ENCODE measurements at places on chromosomes 3 and 15.

DNA sequence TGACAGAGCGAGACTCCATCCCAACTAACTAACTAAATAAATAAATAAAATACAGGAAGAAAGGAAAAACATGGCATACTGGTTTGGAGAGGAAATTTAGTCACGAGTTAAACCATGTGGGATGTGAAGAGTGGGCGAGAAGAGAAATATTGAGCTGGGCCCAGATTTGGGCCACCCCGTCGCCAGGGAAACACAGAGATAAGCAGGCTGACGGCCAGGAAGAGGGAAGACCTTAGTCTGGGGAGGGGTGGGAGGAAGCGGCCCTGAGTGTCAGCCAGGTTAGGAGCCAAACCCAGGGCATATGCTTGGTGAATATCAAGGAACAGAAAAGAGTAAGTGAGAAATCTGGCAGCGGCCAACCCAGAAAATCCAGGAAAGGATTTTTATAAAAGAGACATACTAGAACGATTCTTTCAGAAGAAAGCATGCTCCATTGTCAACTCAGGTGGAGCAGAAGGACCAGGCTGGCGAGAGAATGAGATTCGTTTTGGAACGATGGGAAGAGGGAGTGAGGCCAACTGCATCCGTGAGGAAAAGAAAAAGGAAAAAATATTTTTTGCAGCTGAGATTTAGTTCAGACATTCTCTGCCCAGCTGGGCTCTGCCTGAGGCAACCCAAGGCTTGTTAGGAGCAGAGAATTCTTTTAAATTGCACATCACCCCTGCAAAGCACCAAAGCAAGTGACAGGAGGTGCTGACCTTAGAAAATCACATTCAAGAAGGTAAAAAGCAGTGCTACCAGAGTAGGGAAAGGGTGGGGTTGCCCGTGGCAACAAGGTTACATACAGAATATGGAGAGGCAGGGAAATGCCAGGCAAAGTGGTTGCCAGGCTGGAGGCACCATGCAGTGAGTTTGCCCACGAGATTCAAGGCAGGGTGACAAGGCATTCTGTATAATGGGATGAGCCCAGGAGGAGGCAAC is 59.3 kb upstream of the RAD18 start:
- no peak for DNase-seq

DNA sequence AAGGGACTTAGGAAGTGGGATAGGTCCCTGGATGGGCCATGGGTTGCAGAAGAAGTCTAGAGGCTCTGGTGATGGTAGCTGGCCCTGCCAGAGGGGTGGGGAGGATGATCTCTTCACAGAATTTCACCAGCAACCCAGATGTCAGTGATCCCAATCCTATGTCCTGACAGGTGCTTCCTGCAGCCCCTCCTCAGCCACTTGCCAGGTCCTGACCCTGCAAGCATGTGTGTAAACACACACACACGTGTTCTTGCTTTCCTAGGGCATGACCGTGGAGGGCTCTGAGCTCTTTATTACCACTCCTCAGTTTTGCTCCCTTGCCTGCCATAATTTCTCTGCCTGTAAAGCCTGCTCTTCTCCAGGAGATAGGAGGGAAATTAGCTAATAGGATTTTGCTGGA is 12.5 kb downstream of the TEX264 start:
- no peak for DNase-seq

DNA sequence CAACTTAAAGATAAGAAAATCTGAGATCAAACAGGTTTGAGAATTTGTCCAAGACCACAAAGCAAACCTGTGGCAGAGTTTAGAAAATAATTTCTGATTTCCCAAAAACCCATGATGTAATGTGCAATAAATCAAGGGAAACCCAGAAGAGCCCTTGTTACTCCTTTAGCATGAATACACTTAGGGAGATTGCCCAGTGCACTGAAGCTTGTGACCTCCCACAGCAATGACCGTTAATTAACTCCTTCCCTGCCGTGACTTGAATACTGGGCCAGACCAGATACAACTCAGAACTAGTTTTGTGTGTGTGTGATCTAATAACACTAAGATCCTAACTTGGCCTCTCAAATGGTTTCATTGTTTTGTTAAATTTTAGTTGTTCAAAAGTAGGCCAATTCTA is 2.5 kb downstream of the PRKAR2A start:
- DNase-seq = no peak

- no peak for DNase-seq
These were observed 26.8 kb downstream of the KLHDC8B start for GRCh38 chr3:49198161-49198560.

DNA sequence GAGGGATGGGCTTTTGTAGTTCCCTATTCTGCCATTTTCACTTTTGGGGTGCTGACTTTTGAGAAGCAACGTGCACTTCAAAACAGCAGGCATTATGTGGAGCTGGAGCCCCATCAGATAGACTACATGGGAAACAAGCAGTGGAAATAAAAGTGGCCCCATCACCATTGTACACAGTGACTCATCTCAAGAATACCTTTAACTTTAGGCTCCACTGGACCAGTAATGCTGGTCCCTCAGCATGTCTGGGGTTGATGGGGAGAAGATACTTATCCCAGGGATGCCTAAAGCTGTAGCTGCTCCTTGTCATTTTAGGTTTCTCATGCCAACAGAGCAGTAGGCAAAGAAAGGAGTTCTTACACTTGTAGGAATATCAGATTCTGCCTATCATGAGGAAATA is 45.0 kb downstream of the LSM3 start:
- DNase-seq = no peak

DNA sequence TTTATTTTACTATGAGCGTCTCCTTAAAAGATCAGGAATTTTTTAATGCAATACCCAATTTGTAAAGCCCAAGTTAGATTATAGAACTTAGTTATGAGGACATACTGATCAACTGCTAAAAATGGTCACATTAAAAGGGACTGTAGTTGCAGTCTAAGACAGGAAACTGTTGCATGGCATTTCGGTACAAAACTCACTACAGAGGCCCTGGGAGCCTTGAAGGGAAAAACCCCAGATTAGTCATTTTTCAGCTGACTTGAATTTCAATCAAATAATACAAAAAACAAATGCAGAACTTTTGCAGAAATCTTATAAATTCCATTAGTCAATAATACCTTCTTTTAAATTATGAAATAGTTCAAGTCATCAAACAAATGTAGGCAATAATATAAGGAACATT is 6.9 kb upstream of the PTX3 start:
- no peak for DNase-seq

DNA sequence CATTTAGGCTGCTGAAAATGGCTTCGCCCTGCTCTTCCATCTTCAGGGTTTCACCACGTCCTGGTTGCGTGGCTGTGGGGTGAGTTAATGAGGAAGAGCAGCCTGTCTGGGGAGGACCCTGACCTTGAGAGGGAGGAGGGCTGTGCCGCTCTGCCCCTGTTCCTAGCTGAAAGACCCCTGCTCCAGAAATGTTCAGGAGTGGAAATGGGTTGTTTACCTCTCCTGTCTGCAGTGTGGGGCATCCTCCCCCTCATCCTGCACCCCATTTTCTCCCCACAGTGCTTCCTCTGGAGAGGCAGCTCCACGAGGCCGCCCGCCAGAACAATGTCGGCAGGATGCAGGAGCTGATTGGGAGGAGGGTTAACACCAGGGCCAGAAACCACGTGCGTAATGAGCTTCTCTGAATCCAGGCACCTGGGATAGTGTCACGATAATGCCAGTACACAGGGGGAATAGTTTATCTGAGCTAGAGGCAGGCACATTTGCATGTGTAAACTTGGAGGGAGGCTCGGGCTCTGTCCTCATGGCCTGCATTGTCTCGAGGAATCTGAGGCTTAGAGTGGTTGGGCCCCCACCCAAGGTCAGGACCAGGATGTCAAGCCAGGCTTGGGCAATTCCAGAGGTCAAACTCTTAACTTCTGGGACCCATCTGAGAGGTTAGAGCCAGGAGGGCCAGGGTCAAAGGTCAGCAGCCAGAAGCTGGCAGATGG is 4.0 kb downstream of the ANKDD1A start:
- no peak for DNase-seq

GRCh38 chr15:74891469-74891868 is 1.6 kb downstream of the MPI start:
- peak; percentile 30 for DNase-seq

DNA sequence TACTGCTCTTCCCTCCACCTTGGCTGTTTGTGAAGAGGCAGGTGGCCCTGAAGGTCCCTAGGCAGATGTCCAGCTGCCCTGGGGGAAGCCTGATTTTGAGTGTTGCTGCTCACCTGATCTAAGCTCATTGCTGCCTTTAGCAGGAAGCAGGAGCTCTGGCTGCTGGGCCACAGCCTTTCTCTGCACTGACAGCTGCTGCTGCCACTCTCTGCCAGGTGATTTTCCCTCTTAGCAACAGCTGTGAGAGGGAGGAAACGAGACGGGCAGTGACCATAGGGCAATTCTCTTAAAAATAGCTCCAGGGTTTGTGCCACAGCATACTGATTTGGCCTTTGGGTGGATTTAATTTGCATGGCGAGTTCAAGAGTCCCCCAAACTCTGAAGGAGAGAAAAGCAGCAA is 415.8 kb upstream of the SEMA6D start:
- no peak for DNase-seq

- DNase-seq = peak; percentile 75
These were observed 449 bp downstream of the RAF1 start for GRCh38 chr3:12663401-12663935.

DNA sequence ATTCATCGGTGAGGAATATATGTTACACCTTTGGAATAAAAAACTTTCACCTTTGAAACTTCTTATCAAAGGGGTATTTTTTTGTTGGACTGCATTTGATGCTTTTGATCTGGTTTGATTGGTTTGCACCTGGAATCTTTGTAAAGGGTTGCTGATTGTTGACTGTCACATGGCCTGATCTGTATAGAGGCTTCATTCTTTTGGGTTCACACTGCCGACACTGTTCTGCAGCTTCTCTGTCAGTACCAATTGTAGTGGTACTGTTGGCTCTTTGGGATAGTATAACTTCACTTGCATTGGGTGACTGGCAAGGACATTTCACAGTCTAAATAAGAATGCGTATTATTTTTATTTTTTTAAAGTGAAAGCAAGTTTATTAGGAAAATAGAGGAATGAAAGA is 155.7 kb downstream of the DOCK3 start:
- DNase-seq = no peak

- DNase-seq = no peak
These were observed 20.1 kb upstream of the FSTL1 start for GRCh38 chr3:120470870-120471269.

- no peak for DNase-seq
These were observed 94.5 kb upstream of the GK5 start for GRCh38 chr3:142319912-142320311.

DNA sequence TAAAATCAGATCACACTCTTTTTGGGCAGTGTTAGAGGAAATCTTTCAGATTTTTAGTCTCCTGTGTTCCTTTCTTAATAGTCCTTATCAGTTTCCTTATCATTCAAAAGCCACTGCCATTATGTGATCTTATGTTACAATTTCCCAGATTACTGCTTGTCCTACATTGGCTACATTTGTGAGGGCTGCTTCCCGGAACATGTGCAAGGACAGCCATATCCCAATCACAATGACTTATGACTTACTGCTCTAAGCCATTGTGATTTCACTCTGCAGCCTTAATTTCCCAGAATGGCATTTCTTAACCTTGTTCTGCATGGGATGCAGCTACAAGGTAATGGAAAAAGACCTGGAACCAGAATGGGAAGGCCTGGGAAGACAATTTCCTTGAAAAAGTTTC is 125.1 kb upstream of the PPP2R3A start:
- no peak for DNase-seq

DNA sequence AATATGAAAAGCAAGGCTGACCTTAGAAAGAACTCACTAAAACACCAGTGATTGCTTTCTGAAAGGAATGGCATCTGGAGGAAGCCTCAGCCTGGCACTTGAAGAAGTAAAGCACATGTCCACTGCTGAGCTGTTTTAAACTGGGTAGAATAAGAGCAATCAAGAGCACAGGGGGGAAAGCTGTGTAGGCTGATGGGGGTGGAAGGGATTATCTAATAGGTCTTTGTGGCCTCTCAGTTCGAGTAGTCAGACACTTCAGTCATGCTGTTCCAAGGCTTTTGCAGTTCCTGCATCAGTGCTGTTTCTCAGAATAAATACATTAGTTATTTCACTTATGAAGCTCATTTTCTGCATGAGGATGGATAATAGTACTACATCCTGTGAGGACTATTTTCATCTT is 22.6 kb downstream of the CCDC191 start:
- DNase-seq = no peak

- no peak for DNase-seq
These were observed 230 bp downstream of the SHF start for GRCh38 chr15:45187578-45187893.

DNA sequence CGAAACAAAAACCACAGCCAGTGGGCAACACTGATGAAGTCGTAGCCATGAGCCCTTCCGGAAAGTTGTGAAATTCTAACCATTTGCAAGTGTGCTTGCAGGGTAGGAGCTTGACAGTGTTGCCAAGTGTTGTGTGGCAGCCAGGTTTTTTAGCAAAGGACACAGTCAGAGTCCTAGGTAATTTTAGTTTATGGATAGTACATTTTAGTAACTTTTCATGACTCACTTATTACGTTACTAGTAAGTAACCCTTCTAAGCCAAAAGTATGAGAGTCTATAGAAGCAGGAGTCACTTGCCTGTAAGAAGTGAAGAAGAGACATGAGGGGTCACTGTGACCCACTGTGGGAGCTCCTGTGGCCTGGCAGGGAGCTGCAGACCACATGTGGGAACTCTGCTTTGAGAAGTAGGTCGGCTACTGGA is 54.8 kb upstream of the ADPGK start:
- no peak for DNase-seq

GRCh38 chr15:51060030-51060673 is 34.6 kb downstream of the TNFAIP8L3 start:
- no peak for DNase-seq

DNA sequence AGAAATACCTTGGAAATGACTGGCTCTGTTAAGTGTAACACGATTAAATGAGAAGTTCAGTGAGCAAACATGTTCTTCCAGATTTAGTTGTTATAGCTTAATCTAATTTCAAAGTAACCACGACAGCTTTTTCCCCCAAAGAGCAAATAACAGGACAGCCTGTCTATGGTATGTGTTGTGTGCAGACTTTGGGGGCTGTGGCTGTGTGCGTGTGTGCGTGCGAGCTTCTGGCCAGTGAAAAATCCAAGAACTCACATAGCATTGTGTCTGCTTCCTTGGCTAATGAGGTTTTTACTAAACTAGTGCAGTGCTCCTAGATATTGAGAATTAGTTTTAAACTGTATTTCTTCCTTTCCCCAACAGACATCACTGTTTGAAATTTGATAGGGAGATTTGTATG is 167.1 kb downstream of the CACNA1D start:
- DNase-seq = no peak

GRCh38 chr3:133461291-133461690 is 61.4 kb downstream of the BFSP2 start:
- DNase-seq = no peak

GRCh38 chr15:58526647-58527192 is 94.9 kb downstream of the LIPC start:
- no peak for DNase-seq

GRCh38 chr3:123483146-123483545 is 34.3 kb upstream of the ADCY5 start:
- no peak for DNase-seq
